NCI-H2081 treated with DMSO at 0.1 percent for 48 hours (cell line): ENCODE measurements at places on chromosomes 1 and 21.

DNA sequence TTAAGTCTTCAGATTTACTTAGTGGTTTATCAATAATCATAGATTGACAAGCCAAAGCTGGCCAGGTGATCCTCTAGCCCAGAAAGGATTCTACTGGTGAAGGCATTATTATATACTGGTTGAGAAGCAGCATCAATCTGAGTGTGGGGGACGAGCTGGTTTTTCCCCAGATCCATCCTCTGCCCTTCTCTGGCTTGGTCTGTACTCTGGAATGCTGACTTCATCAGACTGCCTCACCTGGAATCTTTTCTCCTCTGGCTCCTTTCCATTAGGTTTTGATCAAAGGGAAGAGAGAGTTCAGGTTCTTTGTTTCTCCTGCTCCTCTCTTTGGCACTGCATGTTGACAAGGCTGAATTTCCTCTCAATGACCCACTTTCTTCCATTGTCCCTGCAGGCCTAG lies 93.9 kb downstream of the KCTD3 start:
- no peak for DNase-seq

GRCh38 chr1:44418022-44418673 lies 13.1 kb downstream of the RNF220 start:
- no peak for DNase-seq

DNA sequence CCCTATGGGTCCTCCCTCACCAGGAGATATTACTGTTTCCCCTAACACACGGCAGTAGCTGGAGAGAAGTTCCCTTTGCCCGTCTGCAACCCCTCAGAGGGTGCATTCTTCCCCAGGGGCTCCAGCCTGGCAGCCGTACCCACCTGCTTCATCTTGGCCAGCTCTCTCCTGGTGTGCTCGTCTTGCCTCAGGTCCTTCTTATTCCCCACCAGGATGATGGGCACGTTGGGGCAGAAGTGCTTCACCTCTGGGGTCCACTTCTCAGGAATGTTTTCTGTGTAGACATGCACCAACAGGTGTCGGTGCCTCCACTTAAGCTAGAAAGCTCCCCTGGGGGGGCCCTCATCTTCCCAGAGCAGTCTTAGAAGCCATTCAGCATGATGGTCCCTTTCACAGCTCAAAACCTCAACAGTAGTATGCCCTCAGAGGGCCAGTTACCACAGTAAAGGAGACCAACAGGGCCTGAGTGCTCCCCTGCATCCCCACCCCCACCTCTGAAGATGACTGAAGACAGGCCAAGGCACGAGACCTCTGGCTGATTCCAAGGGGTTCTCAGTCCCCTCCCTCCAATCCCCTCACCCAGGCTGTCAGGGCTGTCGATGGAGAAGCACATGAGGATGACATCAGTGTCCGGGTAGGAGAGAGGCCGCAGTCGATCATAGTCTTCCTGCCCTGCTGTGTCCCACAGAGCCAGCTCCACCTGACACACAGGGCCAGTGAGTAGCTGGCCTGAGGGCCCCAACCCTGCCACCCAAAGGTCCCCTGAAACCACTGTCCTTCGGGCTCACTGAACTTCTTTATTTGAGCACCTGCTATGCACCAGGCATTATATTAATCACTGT lies 4.3 kb downstream of the RHOC start:
- DNase-seq, result no peak

GRCh38 chr21:35963920-35964451 lies 96.3 kb downstream of the SETD4 start:
- no peak for DNase-seq

DNA sequence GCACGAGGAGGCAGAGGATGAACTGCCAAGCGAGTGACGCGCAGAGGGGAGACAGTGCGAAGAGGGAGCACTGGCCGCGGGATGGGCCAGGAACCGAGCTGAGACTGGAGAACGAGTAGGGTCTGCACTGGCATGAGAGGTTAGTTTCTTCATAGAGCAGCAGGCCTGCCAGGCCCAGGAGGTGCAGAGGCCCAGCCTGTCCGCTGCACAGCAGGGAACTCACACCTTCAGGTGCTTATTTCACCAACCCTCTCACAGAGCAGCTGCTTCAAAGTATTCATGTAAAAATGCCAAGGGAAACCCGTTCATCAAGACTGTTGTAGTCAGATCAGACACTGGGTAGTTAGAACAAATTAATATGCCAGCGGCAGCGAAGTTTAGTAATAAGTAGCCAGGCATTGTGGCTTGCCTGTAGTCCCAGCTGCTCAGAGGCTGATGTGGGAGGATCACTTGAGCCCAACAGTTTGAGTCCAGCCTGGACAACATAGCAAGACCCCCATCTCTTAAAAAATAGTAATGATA lies 144.5 kb downstream of the SLC45A1 start:
- no peak for DNase-seq

DNA sequence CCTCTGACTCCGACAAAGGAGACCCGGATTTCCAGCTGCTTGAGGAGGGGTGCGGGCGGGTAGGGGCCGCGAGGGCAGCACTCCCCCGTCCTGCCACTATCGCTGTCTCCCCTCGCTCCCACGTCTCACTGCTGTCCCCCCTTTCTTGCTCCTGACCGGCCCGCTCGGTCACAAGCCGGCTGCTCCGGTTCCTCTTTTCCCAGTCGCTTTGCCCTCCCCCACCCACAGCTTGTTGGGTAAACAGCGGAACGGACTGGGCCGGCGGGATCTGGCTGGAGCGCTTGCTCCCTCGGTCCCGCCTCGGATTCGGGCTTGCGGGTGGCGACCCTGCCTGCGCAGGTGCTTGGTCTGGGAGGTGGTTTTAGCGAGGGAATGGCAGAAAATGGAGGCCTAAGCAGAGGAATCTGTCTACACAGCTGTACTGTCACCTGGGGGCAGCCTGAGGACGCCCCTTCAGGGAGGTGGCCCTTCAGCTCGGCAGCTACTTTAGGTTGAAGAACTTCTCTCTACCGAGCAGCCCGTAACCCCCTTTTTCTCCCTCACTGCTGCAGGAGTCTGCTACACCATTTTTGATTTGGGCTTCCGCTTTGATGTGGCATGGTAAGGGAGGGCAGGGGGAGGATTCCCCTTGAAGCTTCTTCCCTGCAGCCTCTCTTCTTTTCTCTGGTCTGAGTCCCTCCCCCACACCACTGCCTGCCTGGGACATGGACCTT lies 645 bp downstream of the ATP6V0B start:
- DNase-seq, result no peak
